ENCODE measurements at places on chromosomes 3 and 15.

DNA sequence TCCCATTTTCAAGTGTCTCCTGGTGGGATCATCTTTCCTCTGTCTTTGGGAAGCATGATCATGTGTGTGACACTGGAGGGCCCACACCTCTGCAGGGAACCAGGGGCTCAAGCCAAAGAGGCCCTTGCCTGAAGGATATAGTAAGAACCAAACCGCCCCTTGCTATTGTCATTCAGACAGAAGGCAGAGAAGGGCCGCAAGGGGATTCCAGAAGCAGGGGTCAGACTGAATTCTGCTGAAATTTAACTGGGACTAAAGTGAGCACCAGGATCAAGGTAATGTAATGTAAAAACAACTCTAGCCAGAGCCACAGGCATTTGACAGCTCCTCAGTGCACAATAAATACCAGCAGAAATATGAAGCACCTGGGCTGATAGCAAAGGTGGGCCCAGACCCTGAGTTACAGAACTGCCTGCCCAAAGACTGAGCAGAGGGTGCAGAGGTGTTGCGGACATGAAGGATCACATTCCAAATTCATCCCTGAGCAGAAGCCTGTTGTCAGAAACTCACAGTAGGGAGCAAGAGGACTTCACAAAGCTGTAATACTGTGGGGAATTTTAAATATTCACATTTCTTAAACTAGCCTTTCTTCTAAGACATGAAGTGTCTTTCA, 46.0 kb upstream of the RASGRF1 start:
- DNase-seq, result no peak

GRCh38 chr3:8505621-8506020, 4.0 kb downstream of the LMCD1 start:
- DNase-seq, result no peak

DNA sequence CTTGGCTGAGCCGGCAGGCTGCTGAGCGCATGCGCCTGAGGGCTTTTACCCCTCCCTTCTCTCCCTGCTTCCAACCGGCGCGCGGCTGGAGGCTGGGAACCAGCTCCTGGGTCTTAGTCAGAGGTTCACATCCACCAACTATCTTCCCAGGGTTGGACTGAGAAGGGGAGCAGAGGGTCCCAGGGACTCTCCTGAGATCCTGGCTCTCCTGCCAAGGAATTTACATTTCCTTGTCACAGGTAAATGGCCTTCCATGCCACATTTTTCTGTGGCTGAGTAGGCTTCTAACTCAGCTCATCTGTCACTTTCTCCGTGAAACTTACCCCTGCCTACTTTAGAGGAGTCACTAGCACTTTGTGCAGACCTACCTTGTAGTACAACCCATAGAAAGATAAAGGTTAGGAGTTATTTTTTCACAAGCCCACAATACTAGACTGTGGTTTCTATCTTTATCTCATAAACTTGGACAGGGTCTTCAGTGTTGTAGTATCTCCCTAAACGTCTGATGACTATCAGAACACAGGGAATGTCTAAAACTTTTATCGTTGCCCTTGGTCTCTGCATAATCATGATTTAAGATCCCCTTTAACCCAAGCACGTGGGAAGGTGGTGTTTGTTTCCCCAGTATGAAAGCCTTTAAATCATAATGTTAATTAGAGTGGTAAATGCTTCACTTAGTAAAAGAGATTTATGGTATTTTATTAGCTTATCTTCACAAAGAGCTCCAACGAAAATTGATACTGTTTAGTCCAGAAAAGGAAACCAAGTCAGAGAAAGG, 638 bp upstream of the TBC1D5 start:
- no peak for DNase-seq

GRCh38 chr3:159080256-159080655, 278.4 kb downstream of the MFSD1 start:
- DNase-seq, result no peak

DNA sequence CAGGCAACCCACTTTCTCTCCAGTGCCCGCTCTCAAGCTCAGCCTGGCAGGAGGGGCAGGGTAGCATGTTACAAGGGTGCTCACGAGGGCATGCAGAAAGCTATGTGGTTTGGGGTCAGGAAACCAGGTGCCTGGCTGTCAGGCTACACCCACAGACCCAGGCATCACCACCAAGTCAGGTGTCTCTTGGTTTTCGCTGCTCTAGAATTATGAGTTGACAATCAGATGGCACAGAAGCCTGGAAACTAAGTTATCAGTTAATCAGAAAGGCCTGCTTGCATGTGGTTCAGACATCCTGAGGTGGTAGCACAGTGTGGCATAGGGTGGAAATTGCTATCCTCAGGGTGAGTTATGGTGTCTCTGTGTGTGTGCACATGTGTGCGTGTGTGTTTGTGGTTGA, 16.2 kb upstream of the CCR9 start:
- DNase-seq, result no peak

- no peak for DNase-seq
These were observed 28.8 kb downstream of the GBE1 start for GRCh38 chr3:81732642-81733041.

All from smooth muscle cell of the brain vasculature (primary cell).